ENCODE measurements at places on chromosomes 1 and 21.

- no peak for DNase-seq
These were observed 19.8 kb upstream of the CLSTN1 start for GRCh38 chr1:9843576-9843945.

DNA sequence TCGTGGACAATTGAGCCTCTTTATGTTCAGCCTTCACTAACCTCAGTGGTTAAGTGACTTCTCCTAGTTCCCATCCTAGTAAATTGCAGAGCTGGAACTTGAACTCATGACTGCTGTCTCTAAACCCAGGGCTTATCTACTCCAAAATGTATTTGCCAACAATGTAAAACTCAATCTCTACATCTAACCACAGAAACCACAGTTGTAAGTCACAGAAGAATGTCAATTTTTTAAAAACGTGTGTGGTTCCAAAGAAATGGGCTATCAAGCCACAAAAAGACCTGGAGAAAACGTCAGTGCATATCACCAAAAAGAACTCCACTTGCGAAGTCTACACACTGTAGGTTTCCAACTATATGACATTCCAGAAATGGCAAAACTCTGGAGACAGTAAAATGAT, 172.6 kb upstream of the HMCN1 start:
- DNase-seq, result no peak

- DNase-seq, result no peak
These were observed 60.3 kb downstream of the GALNT2 start for GRCh38 chr1:230127105-230128054.

GRCh38 chr21:36548866-36549265, 68.9 kb upstream of the CLDN14 start:
- DNase-seq, result peak; percentile 94

DNA sequence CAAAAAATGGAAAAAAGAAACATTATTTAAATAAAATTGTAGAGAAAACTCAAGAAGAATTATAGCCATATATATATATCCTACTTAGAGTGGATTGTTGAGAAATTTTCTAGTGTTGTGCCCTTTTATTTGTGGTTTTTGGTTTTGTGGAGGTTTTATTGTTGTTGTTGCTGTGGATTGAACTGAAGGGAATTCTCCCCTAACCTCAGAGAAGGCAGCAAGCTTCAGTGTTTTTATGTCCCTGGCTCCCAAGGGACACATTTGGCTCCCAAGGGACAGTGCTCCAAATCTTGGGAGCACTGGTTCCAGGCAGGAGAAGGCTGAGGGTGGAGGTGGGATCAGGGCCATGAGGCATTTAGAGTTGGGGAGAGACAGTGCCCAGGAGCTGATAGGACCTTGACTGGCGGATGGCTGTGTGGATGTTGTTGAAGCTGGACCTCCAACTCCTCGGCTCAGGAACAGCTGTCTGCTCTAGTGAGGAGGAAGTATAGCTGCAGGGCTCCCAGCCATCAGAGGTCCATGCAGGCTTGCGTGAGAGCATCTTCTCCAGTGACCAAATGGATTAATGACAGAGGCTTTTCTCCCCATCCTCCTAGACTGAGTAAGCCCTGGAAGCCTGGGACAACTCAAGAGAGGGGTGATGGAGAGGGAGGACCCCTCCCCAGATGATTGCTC, 100.5 kb downstream of the TEX35 start:
- peak; percentile 51 for DNase-seq

GRCh38 chr1:156728599-156729462, at the start of gene ISG20L2:
TSS of gene ISG20L2 (minus strand) at chr1:156728766. CDS start at chr1:156727652, 1,114 bp downstream.
- DNase-seq, result peak; percentile 95

GRCh38 chr1:41109310-41110197, 88.0 kb upstream of the SLFNL1 start:
- DNase-seq, result peak; percentile 78

DNA sequence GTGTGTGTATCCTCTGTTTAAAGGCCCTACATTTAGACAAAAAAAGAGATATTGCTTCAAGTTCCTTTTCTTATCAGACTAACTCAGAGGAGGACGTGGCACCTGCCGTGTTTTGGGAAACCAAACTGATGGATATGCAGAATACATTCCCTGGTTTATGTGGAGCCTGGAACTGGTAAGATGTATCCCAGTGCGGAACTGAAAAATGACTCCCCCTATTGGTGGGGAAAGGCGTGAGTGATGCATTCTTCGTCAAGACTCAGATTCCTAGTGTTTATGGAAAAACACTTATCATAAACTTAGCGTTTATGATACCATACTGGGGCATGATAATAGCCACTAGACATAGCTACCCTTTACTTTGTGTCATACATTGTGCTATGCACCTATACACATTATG, 154.2 kb downstream of the ZNF326 start:
- no peak for DNase-seq

DNA sequence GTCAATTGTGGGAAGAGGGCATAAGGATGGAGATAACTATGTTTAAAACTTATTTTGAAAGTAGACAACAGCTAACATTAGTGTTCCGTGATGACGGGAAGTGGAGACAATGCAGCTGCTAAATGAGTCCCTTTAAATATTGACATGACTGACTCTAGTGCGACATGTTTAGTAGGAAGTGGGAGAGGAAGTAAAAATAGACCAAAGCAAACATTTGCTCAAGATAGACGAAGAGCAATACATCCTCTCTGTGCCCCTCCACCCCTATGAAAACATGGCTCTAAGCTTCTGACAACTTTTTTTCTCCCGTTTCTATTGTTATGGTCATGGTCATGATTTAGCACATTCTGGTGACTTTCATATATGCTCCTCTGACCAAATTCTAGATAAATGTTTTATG, 60.0 kb upstream of the HMCN1 start:
- DNase-seq, result no peak

- DNase-seq, result no peak
These were observed 132.1 kb downstream of the RHOU start for GRCh38 chr1:228867108-228867950.

GRCh38 chr1:1270813-1271212, 2.8 kb downstream of the UBE2J2 start:
- no peak for DNase-seq

- DNase-seq, result no peak
These were observed 11.6 kb downstream of the COL9A2 start for GRCh38 chr1:40305451-40305850.

DNA sequence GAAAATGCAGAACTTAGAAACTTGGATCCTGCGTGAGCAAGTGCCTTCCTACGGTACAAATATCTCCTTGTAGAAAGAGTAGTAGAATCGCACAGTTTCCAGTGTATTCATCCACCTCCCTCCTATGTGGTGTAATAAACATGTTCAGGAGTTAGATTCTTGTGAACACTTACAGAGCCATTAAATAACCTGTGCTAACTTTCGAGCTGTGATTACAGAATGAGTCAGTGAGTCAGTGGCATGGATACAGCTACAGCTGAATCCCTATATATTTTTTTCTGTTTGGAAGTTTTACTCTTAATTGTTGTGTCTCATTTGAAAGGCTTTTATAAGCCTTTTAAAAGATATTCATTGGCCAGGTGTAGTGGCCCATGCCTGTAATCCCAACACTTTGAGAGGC, 148.7 kb downstream of the EDEM3 start:
- DNase-seq, result no peak

DNA sequence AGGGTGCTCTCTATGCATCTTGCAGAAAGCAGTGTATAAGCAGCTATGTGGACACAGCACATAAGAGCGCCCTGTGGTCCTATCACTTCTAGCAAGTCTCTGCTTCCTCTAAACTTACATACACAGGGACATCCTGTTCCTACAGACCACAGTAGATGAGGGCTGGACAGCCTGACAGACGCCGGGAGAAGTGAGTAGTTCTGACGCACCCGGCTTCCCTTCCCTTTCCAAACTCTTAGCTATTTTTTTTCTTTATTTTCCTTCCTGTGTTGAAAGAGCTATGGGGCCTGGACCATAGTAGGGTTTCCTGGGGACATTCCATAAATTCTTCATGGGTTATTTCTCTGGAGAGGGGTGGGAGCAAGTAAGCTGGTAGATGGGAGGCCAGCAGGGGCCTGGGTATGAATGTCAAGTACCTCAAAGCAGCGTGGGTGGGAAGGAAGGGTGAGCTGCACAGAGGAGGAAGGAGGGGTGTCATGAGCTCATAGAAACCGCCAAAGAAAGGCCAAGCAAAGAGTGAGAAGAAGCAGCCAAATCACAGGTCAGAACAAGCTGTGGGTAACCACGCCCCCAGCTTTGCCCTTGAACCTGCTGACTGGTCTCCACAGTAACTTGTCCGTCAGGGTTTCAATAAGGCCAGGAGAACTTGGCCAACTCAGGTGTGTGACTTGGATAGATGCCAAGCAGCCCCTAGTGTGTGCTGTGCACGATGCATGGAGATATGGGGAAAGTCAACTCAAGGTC, 36.6 kb downstream of the PLXNA2 start:
- DNase-seq, result no peak

All from foreskin melanocyte (primary cell).